ENCODE measurements at places on chromosomes 2 and 18.
A peak's percentile ranks its signal among the peaks of the same experiment; 100 is the strongest.

- DNase-seq = no peak
Measured at GRCh38 chr2:109275120-109276012, 146.4 kb downstream of the SH3RF3 start.

GRCh38 chr2:203741566-203741965, 35.1 kb downstream of the CD28 start:
- no peak for DNase-seq

- peak; percentile 43 for DNase-seq
Measured at GRCh38 chr18:76493213-76494161, 1.6 kb downstream of the ZNF516 start.

GRCh38 chr2:218823196-218823855, 8.3 kb downstream of the PRKAG3 start:
- no peak for DNase-seq

DNA sequence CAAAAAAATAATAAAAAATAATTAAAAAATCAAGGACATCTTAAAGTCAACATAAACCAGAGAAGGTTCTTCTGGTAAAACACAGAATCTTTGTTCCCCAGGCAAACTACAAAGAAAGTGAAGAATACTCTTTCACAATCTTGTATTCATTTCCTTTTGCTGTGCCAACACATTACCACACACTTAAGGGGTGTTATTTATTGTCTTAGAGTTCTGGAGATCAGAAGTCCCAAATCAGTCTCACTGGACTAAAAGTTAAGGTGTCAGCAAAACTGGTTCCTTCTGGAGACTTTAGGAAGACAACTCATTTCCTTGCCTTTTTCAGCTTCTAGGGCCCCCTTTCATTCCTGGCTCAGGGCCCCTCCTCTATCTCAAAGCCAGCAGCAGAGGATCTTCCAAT, 12.2 kb upstream of the CAB39 start:
- no peak for DNase-seq

GRCh38 chr18:70426818-70427217, 138.0 kb downstream of the SOCS6 start:
- no peak for DNase-seq

DNA sequence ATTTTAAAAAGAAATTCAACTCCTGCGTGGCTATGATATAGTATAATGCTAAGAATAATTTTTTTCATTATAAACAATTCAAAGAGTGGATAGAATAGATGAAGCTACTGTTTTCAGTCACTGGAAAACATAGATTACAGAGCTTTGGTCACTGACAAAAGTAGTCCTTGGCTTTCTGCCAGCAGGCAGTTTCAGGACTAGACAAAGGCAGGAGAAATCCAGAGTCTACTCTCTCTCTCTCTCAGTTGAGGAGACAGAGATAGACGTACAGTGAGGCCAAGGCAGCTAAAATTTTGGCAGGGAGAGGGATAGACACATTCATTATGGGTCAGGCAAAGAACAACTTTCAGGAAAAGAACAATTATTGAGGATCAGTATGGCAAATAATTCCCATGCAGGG, 491.4 kb upstream of the CRIM1 start:
- no peak for DNase-seq
